Esophagus squamous epithelium (tissue), 5 donors: ENCODE measurements at places on chromosomes 2 and 18. TPM values are rescaled to one million over a fixed set of nuclear protein-coding genes. Genes with fewer than 3 reads are reported as not detected.

- no peak for DNase-seq
Observed at GRCh38 chr2:215019521-215020145, 118.8 kb downstream of the ABCA12 start.

Gene HSPE1
- total RNA-seq, result 140 TPM

Gene ADRA2B
- 1.2 TPM for total RNA-seq

- DNase-seq, result no peak
Observed at GRCh38 chr18:57649556-57650500, 28.2 kb upstream of the NARS1 start.

GRCh38 chr2:241049739-241050623, 51.6 kb downstream of the SNED1 start:
- DNase-seq, result no peak

- DNase-seq, result no peak
Observed at GRCh38 chr2:215401896-215402379, 33.9 kb downstream of the FN1 start.

- no peak for DNase-seq
Observed at GRCh38 chr2:218979846-218980734, 4.9 kb downstream of the FEV start.

DNA sequence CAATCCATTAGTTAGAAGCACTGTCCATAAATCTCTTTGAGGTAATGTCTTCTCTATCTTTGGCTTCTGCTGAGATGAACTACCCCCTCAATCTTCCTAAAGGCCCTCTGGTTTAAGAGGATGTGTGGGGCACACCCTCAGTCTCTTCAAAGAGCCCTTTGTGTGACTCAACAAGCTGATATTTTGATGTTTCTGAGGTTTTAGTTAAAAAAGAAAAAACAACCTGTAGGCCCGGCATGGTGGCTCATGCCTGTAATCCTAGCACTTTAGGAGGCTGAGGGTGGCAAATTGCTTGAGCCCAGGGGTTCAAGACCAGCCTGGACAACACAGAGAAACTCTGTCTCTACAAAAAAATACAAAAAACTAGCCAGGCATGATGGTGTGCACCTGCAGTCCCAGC, 593.5 kb downstream of the TMEM182 start:
- DNase-seq, result no peak

DNA sequence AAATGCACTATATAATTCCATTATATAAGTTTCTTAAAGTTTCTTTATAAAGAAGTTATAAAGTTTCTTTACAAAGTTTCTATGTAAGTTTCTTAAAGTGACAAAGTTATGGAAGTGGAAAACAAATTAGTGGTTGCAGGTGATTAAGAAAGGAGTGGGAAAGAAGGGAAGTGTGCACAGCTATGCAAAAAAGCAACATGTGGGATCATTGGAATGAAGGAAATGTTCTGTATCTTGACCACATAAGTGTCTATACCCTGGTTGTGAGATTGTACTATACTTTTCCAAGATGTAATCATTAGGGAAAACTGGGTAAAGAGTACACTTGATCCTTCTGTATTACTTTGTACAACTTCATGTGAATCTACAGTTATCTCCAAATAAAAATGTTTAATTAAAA, 1541.1 kb downstream of the LRP1B start:
- no peak for DNase-seq

DNA sequence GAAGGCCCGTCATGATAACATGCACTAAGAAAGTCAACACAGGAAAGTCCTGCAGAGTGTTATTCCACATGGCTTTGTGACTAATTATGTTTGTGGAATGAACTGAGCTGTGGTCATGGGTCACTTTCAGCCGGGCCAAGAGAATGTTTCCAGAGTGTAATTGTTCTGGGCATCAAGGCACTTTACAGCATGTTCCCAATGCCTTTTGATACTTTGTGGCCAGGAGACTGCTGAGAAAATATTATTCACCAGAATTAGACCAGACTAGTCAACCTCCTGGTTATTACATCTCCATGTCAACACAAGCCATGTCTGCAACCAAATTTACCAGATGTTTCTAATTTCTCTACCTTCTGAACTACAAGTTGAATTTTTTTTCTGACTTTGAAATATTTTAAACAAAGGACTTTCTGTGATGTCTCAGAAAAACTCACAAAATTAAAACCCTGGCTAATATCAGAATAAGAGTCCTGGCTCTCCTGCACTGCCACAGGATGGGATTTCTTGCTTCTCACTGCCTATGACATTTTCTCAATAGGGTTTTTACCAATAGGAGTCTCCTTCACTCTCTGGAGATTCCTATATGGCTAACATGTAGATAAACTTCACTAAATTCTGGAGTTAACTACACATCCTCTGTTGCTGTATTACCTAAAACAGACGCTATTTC, 90.6 kb upstream of the WDR75 start:
- no peak for DNase-seq
